Peyer's patch (tissue), 4 donors: ENCODE measurements at places on chromosomes 13 and 19. TPM values are rescaled to one million over a fixed set of nuclear protein-coding genes. Genes with fewer than 3 reads are reported as not detected.

SRRM5 gene
- total RNA-seq: 2.5 TPM

GJB6 gene
- not detected for total RNA-seq

F2RL3 gene
- 5.2 TPM for total RNA-seq

MAB21L1 gene
- 4.1 TPM for total RNA-seq

CD33 gene
- total RNA-seq: 2.4 TPM

CRX gene
- not detected for total RNA-seq

TIMM29 gene
- 38.8 TPM for total RNA-seq

TNNT1 gene
- total RNA-seq: not detected

TMEM161A gene
- 15.9 TPM for total RNA-seq

SNAPC2 gene
- total RNA-seq: 7.7 TPM

TNNI3 gene
- not detected for total RNA-seq

KLK13 gene
- total RNA-seq: 1.3 TPM

SOX21 gene
- not detected for total RNA-seq

RNF113B gene
- total RNA-seq: not detected

CGB3 gene
- total RNA-seq: not detected

CYP2A7 gene
- not detected for total RNA-seq

AMH gene
- total RNA-seq: not detected

ZNF229 gene
- total RNA-seq: 0.54 TPM

AKAP8L gene
- 275 TPM for total RNA-seq

LGALS14 gene
- not detected for total RNA-seq

ZNF813 gene
- 3.0 TPM for total RNA-seq

GJB2 gene
- 3.3 TPM for total RNA-seq

TMEM59L gene
- total RNA-seq: 1.7 TPM

PDE4C gene
- 8.3 TPM for total RNA-seq

THSD8 gene
- not detected for total RNA-seq

PRODH2 gene
- total RNA-seq: not detected

GNA15 gene
- total RNA-seq: not detected

C19orf85 gene
- total RNA-seq: not detected

MBD3 gene
- total RNA-seq: 110 TPM

DCT gene
- total RNA-seq: not detected

FLT3 gene
- total RNA-seq: 0.38 TPM

PEX11G gene
- 8.2 TPM for total RNA-seq

CEACAM8 gene
- total RNA-seq: not detected

FEM1A gene
- total RNA-seq: 14.0 TPM

LPAR6 gene
- 3.5 TPM for total RNA-seq

ZNF221 gene
- 5.9 TPM for total RNA-seq

SBSN gene
- total RNA-seq: not detected

OR7C1 gene
- not detected for total RNA-seq
